D721Med (cell line): ENCODE measurements at places on chromosomes 3 and 15.

GRCh38 chr3:157065201-157065600 is 94.7 kb downstream of the CCNL1 start:
- no peak for DNase-seq

DNA sequence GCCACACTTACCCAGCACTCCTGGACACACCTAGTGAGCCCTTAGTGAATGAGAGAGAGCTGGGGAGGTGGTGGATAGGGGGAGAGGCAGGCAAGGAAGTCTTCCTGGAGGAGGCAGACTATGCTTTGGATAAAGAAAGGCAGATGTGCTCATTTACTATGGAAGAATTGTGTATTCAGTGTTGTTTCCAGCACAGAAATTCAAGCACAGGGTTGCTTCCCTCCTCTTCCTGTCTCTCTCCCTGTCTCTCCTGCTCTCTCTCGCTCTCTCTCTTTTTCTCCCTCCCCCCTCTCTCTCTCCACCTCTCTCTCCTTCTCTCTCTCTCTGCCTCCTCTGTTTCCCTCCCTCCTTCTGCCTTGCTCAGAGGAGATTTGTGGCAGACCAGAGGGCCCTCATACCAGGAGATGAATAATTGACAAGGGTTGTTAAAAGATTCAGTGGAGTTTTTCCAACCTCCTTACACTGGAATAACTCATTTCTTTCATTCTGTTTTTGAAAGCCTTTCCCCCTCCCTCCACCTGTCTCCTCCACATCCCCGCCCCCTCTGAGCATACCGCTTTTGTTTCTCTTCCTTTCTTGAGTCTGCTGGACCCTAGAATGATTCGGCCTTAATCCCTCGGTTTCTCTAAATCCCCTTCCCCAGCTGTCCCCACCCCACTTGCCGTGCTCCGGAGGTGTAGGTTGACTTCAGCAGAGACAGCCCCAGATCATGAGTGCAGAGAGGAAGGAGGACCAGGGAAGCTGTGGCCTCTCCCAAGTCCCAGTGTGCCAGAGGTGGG is 65.6 kb downstream of the CCDC33 start:
- DNase-seq: no peak

DNA sequence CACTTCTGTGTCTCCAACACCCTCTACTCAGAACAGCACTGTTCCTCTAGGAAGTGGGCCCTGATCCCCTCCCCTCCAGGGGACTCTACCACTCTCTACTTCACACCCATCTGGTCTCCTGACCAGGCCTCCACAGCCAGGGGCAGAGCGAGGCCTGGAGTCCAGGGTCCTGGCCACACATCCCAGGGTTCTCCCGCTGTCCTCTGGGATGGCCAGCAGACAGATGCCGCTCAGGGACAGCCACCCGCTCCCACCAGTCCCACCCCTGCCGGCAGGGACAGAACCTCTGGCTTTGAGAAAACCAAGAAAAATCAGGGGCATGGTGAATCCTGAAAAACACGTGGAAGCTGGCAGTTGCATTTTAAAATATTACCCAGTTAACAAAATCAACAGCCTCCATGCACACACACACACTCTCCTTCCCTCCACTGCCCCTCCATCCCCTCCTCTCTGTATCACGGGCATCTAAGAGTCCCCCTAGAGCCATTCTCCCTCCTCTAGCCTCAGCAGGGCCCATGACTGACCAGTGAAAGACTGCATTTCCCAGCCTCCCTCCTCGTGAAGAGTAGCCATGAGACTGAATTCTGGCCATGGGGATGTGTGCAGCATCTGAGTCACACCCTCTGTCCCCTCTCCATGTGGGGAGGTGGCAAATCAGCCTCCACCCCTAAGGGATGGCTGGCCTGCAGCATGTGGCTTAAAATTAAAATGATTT is 32.1 kb upstream of the IQSEC1 start:
- DNase-seq: no peak

GRCh38 chr15:73941871-73942635 is 15.8 kb downstream of the LOXL1 start:
- no peak for DNase-seq

DNA sequence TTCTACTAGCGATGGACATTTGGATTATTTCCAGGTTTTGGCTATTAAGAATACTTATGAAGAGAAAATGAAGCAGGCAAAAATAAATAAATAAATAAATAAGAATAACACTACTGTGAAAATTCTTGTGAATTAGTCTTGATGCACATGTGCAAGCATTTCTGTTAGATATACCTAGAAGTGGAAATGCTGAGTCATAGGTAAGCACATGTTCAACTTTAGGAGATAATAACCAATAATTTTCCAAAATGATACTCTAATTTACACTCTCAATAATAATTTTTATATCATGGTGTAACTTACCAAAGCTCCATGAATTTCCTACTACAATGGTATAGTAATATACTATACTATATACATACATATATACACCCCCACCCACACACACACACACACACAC is 23.4 kb downstream of the EMC4 start:
- no peak for DNase-seq
